ENCODE measurements at places on chromosomes 13 and 19.

GRCh38 chr13:35460061-35460460, 16.4 kb downstream of the MAB21L1 start:
- ATAC-seq, result peak; percentile 16

DNA sequence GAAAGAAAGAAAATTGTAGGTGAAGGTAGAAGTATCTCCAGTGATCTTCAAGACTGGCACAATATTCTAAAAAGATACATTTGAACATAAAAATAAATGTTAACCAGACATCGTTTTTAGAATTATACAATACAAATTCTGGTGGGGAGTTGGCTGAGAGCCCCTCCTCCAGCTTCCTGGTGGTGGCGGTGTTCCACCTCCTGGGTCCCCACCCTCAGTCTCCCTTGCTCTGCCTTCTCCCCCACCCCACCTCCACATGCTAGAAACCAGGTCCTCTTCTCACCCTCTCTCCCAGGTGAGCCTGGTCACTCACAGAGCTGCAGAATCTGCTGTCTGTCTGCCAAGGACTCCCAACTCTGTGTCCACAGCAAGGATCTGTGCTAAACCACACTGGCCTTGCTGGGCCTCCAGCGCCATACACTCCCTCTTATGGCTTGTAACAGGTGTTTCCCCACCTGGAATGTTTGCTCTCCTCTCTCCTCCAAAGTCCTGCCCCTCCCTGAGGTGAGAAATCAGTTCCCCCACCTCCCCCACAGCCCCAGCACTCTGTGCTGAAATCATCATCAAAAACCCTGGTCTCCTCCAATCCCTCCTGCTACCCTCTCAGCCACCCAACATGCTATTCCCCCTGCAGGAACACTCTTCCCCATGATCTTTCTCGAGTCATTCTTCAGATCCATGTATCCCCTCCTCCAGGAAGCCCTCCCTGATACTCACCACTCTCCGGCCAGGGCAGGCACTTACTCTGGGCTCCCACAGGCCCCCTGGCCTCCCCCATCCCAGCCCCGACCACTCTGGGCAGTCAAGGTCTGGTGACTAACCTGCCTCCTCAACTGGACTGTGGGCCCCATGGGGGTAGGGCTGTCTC, 20.5 kb upstream of the CYP2S1 start:
- no peak for ATAC-seq

GRCh38 chr13:91248249-91248648, 99.2 kb upstream of the MIR17HG start:
- no peak for ATAC-seq

- peak; percentile 2 for ATAC-seq
Measured at GRCh38 chr19:17337675-17338432, 501 bp downstream of the GTPBP3 start.

DNA sequence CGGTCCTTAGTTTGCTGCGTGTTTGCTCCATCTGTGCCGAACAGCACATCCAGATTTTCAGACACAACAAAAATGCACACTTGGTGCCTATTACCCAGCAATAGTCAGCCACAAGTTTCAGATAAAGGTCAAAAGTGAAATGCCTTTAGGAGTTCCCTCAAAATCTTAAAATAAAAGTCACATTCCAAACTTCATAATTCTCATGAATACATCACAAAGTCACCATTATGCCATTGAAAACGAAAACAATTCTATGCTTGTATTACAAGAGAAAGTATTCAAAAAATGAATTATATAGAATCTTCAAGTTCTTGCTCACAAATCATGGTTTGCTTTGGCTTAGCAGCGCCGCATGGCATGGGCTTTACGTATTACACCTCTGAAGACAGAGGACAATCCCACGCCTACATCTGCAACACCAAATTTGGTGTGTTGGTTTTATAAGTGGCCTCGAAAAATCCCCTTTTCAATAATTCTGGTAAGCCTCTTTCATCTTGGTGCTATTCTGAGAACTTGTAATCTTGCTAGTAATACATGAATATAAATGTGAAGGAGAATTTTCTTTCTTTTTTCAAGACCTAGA, 26.6 kb downstream of the COL4A1 start:
- no peak for ATAC-seq

DNA sequence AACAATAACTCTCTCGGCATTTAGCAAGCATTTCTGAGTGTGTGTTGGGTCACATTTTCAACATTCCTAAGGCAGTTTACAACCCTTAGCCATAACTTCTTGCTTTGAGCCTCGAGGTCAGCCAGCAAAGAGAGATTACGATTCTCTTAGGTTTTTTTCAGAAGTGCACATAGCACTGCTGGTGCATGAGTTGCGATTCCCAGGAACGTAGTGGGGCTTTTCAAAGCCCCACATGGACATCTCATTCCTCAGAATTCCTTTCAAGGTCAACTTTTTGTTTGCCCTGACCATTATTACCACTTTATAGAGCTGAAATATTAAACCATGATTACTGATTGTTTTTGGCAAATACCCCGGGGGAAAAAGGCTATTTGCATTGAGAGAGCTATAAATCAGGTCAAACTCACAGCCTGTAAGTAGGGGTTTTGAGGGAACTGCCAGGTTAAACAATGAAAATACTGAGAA, 705.3 kb downstream of the GPC5 start:
- no peak for ATAC-seq

DNA sequence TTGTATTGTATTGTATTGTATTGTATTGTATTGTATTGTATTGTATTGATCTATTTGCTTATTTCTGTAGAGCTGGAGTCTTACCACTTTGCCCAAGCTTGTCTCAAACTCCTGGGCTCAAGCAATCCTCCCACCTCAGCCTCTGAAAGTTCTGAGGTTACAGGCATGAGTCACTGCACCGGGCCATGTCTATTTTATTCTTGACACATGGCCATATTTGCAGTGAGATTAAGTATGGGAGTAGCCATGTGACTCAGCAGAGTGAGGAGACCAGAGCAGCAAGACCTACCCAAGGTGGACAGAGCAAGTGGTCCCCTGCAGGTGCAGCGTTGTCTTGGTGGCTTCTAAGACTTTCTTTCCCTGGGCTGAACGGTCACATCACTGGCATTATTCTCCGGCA, 49.1 kb upstream of the UBAC2 start:
- ATAC-seq, result peak; percentile 80
